ENCODE measurements at places on chromosomes 3 and 15. TPM values are rescaled to one million over a fixed set of nuclear protein-coding genes. Genes with fewer than 3 reads are reported as not detected.

The ARL6 gene
- total RNA-seq, result 1.3 TPM

The CFAP92 gene
- 1.1 TPM for total RNA-seq

The CASR gene
- total RNA-seq, result 0.23 TPM

DNA sequence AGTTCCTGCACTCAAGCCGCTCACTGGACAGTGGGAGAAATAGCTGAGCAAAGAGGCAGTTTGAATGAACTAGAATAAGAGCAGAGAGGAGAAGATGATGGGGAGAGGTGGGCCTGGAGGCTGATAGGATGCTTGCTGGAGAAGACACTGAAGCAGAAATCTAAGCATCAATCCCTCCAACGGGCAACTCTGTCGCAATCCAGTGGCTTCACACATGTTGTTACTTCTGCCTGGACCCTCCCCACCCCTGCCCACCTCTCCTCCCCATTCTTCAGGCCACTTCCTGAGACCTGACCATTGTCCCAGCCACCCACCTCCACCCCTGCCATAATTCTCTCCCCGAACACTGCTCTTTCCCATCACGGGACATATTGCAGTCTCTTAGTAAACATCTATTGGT lies 76.0 kb downstream of the SRGAP3 start:
- no peak for DNase-seq

DNA sequence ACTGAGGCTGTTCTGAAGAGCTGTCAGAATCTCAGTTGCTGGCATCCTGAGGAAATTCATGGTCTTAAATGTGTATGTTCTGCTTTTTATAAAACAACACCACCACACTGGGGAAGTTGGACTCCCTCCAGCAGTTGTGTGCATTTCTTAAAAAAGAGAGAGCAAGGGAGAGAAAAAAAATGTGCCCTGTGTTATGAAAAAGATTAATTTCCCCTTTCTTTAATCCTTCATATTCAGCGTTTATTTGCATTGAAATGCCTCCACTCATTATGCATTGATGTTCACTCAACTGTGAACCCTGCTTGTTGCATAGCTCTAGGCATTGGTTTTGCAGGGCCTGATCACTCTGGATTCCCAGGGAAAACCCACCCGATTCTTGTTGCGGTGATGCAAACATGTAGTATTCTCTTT lies 4.4 kb upstream of the ZNF609 start:
- no peak for DNase-seq

- no peak for DNase-seq
Observed at GRCh38 chr3:171995486-171995885, 43.9 kb upstream of the FNDC3B start.

DNA sequence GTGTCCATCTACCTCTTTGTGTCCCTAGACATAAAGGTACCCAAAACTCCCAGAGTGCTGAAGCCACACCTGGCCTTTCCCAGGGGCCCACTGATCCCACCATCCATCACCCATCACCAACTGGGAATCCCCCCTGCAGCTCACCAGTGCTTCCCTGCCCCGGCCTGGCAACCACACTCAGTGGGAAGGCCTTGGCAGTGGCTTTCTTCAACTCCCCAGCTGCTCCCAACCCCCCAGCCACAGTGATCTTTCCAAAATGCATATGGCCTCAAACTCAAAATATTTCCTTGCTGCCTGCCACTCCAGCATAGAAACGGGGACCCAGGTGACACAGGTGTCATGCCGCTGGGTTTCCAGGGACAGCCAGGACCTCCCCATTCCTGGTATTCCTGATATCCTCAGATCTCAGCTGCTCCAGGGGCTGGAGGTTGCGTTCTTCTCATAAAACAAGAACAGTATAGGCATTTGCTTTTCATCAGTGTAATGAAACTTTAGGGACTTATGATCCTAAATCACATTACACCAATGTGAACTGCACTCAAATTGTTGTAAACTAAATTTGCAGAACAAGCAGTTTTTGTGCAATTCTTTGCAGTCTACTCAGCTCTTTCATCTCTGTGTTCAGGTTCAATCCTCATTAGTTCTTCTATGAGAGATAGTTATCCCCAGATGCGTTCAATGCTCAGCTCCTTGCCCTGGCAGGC lies 1.3 kb downstream of the OCA2 start:
- DNase-seq, result no peak

GRCh38 chr3:197001972-197002700 lies 27.5 kb downstream of the MELTF start:
- DNase-seq, result no peak
